ENCODE measurements at places on chromosomes 7 and 10.

DNA sequence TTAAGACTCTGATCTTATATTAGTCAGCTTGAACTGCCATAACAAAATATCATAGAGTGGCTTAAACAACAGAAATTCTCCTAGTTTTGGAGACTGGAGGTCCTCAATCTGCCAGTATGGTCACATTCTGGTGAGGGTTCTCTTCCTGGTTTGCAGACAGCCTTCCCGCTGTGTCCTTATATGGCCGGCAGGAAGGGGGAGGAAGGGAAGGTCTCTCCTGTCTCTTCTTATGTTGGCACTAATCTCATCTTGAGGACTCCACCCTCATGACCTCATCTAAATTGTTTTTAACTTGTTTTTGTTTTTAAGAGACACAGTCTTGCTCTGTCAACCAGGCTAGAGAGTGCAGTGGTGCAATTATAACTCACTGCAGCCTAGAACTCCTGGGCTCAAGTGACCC, 53.1 kb downstream of the VPS41 start:
- no peak for DNase-seq

DNA sequence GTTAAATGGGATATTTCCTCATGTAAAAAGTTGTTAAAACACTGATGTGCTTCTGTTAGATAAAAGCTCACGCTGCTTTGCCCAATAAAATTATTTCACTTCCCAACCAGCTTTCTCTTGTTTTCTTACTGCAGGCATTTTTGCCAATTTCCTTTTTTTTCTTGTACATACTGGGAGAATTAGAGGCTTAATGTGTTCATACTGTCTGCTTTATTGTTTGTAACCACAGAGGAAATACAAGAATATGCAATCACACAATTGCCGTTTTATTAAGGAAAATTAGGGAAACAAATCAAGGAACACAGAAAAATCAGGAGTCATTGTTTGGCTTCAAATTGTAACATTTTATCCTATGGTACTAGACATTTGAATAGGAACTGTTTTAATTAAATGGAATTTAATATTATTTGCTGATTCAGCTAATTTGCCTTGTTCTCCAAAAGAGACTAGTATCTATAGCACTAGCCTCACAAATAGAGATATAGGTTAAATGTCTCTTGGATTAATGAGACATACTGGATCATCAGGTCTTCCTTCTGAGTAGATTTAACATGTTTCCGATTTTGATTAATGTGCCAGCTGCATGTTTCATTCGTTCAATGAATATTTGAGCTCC, 6.4 kb upstream of the VWA2 start:
- DNase-seq, result no peak

- DNase-seq, result no peak
These were observed 13.3 kb upstream of the CHCHD3 start for GRCh38 chr7:133095119-133095671.

DNA sequence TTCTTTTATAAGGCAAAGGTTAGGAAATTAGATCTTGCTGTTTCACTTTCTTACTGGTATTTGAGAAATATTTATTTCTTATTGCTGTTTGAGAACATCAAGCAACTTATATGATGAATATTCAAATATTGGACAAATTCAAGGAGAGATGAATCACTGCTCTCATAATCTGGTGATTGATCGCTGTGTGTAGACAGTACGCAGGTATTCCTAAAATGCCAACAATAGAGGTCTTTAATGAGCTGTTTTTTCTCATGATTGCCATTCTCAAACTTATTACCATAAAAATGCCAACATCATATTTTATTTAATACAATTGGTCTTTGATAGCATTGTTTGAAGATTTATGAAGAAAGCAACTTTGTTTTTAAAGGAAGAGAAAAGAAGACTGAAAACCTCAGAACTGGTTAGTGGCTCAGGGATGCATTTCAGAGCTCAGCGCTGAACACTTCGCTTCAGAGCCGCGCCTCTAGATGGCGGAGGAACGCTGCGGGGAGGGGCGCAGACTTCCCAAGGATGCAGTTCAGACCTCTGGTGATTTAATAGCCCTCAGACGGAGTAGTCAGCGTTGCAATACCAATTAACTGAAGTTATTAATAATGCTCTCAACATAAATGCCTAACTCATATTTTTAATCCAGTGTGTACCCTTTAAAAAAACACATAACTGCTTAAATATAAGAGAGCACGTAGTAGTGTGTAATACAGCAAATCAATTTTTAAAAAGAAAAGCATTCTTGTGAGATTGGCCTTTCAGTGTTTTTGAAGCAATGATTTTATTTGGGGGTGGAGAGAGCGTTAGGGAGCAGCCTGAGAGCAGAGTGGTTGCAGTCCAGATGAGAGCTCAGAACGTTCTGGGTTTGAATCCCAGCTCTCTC, 38.5 kb upstream of the STEAP4 start:
- DNase-seq, result no peak

All from stimulated activated CD8-positive, alpha-beta memory T cell treated with anti-CD3 and anti-CD28 coated beads, Interleukin-4, amount 100 ng/mL, for 1 hour (primary cell).